ENCODE measurements at places on chromosomes 3 and 15. TPM values are rescaled to one million over a fixed set of nuclear protein-coding genes. Genes with fewer than 3 reads are reported as not detected.

DNA sequence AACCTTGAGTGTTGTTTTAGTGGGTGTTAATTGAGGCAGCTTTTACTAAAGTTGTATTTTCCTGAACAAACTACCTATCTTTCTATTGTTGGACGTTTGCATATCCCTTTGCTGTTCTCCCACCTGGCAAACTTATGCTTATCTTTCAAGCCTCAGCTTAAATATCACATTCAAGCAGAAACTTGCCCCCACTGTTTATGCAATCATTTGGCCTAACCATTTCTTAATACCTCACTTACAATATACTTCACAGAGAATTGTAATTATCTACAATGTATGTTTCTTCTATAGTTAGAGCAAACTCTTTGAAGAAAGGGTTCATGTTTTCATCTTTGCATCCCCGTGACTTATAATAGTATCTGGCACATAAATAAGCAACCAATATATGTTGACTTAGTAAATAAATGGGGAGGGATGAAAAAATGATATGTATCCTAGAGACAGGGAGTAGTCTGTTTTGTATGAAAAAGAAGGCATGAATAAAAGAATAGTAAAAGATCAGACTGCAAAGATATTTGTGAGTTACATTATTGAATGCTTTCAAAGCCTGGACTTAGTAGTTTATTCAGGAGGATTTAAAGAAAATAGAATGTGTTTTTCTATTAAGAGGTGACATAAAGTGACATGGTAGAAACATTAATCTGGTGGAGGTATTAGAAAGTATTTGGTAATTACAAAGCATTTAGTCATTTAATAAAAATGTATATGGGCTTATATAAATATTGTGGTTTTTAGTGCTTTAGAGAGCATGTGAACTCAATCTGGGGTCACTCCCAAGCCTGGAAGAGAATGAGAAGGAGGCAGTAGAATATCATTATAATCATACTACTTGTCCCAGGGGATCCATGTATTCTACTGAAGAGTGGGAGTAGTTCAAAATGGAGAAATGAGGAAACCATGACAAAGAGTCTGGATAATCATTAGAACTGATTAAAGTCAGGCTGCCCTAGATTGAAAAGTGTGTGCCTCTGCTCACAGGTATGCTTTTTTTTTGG lies 60.0 kb upstream of the DCBLD2 start:
- DNase-seq: no peak

GRCh38 chr3:115871735-115872134 lies 248.4 kb downstream of the GAP43 start:
- no peak for DNase-seq

DNA sequence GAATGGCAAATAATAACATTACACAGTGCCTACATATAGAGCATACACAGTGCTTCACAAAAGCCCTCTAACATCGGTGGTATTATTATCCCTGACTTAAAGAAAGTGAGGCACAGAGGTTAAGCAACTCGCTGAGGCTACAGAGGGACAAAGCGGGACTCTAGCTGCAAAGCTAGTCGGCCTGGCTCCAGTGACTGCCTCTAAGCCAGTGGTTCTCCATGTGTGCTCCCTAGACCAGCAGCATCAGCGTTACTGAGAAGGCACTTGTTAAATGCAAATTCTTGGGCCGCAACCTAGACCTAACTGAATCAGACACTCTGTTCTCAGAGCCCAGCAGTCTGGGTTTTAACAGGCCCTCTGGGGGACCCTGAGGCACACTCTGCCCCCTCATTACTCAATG lies 33.1 kb upstream of the LIPC start:
- DNase-seq: no peak

- no peak for DNase-seq
Observed at GRCh38 chr3:185151101-185151963, 1.5 kb downstream of the C3orf70 start.

The ECE2 gene
- not detected for total RNA-seq

GRCh38 chr15:67906382-67906781 lies 66.5 kb upstream of the RNU6-1 start:
- DNase-seq: no peak

The CCR5 gene
- not detected for total RNA-seq

The SSUH2 gene
- total RNA-seq: not detected

DNA sequence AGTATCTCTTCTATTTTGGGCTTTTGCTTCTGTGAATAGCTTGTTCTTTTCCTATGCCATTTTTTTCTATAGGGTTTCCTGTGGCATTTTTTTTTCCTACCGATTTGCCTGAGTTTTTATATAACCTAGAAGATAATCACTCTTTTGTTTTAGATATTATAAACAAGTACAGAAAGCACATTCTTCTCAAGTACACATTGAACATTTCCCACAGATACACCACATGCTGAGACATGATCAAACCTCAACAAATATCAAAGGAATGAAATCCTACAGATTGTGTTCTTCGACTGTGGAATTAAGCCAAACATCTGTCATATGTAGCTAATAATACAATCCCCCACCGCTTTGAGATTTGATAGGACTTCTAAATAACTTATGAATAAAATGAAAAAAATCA lies 9.1 kb upstream of the FEM1B start:
- no peak for DNase-seq

The EPHB3 gene
- 6.0 TPM for total RNA-seq

The NEIL1 gene
- 3.4 TPM for total RNA-seq

The DUOXA2 gene
- not detected for total RNA-seq

The PLD1 gene
- total RNA-seq: 20.6 TPM
